Ovary (tissue), 10 donors: ENCODE measurements at places on chromosomes 12 and 14.

DNA sequence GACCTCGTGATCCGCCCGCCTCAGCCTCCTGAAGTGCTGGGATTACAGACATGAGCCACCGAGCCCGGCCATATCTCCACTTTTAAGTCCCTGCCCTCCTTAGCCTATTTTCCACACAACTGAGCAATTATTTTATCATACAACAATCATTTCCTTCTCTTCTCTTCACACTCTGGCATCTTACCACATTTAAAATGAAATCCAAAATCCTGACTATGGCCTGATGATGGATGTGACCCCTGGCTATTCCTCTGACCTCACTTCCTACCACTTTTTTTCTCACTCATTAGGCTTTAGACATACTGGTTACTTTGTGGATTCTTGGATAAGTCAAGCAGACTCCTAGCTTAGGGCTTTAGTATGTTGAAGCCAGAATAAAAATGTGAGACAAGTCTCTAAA lies 21.9 kb upstream of the EID3 start:
- DNase-seq, result no peak

DNA sequence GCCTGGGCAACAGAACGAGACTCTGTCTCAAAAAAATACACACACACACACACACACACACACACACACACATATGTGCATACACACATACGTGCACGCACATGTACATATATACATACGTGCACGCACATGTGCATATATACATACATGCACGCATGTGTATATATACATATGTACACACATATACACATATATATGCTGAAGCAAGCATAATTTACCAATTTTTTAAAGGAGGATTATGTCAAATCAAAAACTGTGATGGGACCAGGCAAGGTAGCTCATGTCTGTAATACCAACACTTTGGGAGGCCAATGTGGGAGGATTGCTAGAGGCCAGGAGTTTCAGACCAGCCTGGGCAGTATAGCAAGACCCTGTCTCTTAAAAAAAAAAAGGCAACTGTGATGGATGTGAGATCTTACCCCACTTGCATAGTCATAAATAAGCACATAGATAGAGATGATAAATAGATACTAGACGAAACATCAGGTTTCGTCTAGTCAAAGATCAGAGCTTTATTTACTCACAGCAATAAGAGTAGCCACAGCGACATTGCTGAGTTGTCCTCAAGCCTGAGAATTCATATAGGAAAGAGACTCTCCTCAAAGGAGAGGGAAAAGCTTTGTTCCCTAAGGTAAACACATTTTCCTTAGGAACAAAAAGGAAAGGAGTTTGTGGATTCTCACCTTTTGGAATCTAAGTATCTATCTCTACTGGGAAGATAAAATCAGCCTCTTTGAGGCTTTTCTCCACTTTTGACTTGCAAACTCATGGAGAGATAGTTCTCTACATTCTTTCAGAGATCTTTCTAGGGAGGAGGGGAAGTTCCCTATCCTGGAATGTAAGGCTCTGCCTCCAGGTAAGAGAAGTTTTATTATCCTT lies 74.7 kb upstream of the AMN1 start:
- DNase-seq, result no peak

DNA sequence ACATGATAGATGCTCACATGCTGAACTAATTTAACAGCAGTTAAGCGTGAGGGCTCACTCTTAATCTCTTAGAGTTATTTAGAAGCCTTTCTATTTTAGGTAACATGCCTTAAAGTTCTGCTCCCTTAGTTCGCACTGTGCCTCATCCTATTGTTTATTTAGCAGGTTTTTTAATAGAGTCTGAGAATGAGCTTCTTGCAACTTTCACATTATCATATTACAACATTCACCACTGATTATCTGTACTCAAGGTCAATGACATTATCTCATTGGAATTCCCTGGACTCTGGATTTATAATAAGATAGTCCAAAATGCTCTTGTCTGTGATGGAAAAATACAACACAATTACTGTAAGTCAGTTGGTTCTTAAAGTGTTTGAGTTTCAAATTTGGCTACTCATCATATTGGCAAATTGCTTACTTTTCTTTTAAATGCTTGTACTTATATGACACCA lies 183.6 kb upstream of the SLC38A2 start:
- DNase-seq, result no peak

- DNase-seq, result no peak
Measured at GRCh38 chr12:52221912-52222457, 11.1 kb upstream of the KRT7 start.

DNA sequence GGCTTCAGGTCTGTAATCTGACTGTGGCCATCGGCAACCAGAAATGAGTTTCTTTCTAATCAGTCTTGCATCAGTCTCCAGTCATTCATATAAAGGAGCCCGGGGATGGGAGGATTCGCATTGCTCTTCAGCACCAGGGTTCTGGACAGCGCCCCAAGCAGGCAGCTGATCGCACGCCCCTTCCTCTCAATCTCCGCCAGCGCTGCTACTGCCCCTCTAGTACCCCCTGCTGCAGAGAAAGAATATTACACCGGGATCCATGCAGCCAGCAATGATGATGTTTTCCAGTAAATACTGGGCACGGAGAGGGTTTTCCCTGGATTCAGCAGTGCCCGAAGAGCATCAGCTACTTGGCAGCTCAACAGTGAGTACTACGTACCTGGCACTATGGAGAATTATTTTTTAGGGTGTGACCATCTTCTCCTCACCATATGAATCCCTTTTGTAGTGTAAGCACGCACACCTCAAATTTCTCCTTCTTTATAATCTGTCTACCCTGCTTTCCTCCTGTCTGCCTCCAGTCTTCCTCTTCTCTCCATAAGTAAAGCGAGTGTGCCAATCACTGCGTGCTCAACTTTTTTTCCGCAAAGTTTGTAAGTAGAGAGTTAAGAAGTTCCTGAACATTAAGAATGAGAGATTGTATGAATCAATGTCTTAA lies at the start of gene TPH2:
Gene TPH2 (plus strand): TSS at position 118 of the 658 bp plus-strand sequence. CDS start 142 bp downstream, at position 260.
- DNase-seq, result peak; percentile 19

GRCh38 chr12:124804011-124804621 lies 59.5 kb downstream of the SCARB1 start:
- no peak for DNase-seq

DNA sequence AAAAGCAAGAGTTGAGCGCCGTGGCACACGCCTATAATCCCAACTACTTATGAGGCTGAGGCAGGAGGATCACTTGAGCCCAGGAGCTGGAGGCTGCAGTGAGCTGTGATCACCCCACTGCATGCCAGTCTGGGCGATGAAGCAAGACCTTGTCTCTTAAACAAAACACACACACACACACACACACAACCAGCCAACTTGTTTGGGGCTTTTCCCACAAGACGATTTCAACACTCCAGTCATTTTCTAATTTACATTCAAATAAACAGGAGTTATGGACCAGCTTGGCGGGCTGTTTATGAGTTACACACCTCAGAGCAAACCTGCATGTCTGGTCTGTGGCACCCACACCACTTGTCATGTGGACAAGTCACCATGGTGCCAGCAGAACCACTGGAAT lies 6.7 kb downstream of the GLTP start:
- DNase-seq, result no peak

DNA sequence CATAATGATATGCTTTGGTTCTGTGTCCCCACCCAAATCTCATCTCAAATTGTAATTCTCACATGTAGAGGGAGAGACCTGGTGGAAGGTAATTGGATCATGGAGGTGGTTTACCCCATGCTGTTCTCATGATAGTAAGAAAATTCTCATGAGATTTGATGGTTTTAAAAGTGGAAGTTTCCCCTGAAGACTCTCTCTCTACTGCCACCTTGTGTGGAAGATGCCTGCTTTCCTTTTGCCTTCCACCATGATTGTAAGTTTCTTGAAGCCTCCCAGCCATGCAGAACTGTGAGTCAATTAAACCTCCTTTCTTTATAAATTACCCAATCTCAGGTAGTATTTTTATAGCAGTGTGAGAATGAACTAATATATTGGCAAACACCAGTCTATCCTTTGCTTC lies 260.4 kb upstream of the PPFIA2 start:
- no peak for DNase-seq

GRCh38 chr14:102096569-102097188 lies 9.8 kb upstream of the HSP90AA1 start:
- peak; percentile 84 for DNase-seq

GRCh38 chr14:90811641-90812040 lies 4.6 kb downstream of the TTC7B start:
- DNase-seq, result no peak

DNA sequence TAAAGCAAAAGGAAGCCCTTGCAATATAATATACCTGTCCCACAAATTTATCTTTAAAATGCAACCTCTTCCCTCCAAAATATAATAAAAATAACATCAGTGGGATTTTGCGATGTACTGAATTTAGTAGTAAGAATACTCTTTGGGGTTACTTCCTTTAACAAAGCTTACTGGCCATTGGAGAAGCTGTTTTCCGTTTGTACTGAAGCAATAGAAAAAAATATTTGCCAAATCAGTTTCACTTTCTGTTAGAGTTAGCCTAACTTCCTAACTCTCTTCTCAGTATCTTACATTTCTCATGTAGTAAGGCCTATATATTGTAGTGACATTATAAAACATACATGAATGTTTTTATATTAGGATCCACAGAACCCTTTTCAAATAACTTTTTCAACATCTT lies 3.7 kb downstream of the MAX start:
- DNase-seq, result no peak

DNA sequence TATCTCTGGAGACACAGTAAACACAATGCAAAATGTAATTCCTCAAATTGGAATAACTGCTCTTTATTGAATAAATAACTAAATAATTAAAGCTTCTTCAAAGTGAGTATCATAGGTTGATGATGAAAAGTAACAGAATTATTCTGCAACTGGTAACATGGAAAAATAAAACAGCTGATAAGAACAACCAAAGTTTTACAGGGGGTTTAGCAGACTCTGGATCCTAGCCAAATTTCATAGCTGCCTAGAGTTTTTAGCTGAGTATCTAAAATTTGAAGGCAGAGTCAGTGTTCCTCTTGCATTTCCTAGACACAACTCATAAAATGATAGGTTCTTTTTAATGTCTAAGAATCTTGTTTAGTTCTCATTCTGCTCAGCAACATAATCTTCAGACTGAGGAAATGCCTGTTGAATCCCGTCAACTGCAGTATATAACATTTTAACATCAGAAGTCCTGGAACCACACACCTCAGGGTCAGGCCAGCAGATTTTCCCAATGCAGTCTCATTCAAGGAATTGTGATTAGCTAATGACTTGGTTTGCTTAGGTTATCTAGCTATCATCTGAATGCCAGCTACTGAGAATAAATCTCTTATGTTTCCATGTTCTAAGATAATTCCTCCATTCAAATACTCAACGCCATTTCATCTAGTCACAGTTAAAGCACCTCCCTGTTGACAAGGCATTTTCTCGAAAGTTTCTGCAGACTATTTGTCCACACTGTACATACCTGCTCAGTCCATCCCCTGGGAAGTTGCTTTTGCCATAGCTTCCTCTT lies 411.6 kb downstream of the BCAT1 start:
- DNase-seq, result no peak

DNA sequence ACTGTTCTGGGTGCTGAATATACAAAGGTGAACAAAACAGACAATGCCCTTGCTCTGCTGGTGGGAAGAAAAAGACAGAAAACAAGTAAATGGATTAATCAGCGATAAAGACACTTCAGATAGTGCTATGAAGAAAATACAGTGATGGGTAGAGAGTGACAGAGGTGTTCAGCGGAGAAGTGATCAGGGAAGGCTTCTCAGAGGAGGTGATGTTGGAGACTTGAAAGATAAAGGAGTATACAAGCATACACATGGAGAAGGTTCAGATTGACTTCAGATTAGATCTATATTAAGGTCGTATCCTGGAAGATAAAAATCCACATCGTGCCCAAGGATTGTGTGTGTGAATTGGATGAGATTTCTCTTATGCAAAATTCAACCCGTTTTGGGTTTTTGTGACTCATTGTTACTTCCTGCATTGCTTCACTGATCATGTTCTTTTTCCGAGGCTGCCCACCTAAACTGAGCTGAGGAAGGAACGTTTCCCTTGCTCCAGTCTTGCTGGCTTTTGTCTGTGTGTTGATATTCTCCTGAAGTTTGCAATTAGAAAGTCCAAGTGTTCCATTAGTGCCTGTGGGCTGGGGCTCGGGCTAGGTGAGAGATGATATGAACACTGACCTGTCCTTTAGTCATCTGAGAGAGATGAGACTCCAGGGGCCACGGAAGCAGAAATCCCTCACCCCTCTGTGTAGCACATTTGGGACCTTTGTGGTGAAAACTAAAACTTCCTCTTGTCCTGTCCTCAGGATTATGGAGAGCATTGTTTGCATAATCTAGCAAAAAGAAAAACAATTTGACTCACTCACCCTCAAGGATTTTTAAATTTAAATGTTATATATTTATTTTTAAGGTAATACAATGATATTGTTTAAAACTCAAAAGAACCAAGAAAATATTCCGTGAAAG lies 27.6 kb downstream of the PLXNC1 start:
- DNase-seq, result no peak

- DNase-seq, result no peak
Measured at GRCh38 chr12:47100160-47100559, 20.4 kb upstream of the AMIGO2 start.

DNA sequence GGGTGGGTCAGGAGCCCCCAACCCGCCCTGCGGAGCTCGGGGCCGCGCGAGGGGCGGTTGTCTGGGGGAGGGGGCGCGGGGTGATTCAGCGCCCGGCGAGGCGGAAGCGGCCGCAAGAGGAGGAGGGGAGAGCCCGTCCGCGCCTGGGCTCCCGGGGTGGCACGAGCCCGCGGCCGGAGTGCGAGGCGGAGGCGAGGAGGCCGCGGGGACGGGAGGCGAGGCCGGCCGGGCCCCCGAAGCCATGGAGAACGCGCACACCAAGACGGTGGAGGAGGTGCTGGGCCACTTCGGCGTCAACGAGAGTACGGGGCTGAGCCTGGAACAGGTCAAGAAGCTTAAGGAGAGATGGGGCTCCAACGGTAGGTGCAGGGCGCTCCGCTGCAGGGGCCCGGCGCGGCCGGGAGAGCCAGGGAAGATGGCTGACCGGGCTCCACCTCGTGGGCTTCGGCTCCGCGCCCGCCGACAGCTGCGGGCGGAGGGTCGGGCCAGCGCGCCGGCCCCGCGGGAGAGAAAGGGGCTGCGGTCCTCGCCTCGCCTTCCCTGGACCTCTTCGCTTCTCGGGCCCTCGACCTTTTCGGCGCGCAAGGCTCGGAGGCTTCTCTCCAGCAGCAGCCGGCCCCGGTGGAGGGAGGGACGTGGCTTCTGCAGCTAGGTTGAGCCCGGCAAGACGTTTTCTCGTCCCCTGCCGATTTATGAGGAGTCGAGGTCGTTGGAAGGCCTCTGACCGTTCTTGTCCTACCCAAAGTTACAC lies 677 bp downstream of the ATP2A2 start:
- no peak for DNase-seq

GRCh38 chr12:66620026-66620425 lies 58.9 kb downstream of the GRIP1 start:
- DNase-seq, result no peak

DNA sequence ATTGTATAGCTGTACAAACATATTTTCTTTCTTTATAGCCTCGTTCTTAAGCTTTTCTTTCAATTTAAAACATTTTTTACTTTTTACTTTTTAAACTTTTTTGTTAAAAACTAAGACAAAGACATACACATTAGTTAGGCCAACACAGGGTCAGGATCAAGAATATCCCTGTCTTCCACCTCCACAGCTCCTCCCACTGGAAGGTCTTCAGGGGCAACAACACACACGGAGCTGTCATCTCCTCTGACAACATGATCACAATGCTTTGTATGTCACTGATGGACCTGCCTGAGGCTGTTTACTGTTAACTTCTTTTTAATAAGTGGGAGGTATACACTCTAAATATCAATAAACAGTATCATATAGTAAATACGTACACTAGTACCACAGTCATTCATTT lies 191.3 kb downstream of the SYT10 start:
- no peak for DNase-seq

GRCh38 chr12:52865090-52865944 lies 16.5 kb upstream of the KRT78 start:
- peak; percentile 45 for DNase-seq
